Glomerular endothelial cell (primary cell): ENCODE measurements at places on chromosomes 3 and 15. TPM values are rescaled to one million over a fixed set of nuclear protein-coding genes. Genes with fewer than 3 reads are reported as not detected.

MKRN3 gene
- total RNA-seq: 0.41 and 0.58 TPM in 2 replicates

MB21D2 gene
- total RNA-seq: 9.0 and 14.1 TPM in 2 replicates

ZNF710 gene
- 13.8 and 16.5 TPM in 2 replicates for total RNA-seq

TMCO5A gene
- total RNA-seq: not detected in 2 replicates

FAM107A gene
- 48.2 and 74.4 TPM in 2 replicates for total RNA-seq

GRCh38 chr15:84979651-84980050, 2.0 kb upstream of the PDE8A start:
- DNase-seq: no peak

- DNase-seq: no peak
Measured at GRCh38 chr3:187315872-187316271, 24.3 kb upstream of the MASP1 start.

- DNase-seq: no peak
Measured at GRCh38 chr3:169818316-169818715, 5.6 kb upstream of the LRRC34 start.

DNA sequence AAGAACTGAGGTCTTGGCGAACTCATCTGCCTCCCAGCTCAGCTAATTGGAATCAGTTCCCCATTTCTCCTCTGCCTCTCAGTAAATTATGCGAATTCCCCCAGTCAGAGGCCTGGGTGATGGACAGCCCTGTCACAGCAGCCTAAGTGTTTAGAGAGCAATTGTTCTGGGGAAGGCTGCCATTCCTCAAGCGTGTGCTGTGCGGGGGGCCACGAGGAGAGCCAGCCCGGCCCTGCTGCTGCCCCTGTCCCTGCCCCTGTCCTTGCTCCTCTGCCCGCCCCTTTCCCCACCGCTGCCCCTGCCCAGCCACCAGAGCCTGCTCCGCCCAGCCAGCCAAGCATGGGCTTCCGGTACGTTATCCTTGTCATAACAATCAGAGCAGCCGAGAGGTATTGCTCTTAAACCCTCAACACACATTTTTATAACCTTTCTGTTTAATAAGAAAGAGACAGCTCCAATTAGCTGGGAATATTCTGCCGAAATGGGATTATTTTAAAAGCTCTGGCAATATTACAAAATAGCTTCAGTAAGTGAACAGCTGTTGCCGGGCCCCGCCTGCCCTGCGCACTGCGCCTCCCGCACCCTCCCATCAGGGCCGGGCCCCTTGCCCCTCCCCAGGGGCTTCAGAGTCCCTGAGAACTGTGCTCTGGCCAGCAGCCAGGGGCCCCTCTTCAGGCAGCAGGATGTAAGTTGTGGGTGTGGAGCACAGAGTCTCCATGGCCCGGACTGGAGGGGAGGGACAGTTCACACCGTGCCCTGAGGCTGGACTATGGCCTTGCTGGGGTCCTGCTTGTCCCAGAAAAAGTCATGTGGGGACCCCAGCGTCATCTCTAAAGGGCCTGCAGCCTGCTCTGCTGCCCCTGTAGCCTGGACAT, 12.4 kb upstream of the CACNA2D2 start:
- DNase-seq: no peak

GRCh38 chr3:61861410-61861809, 300.0 kb downstream of the PTPRG start:
- no peak for DNase-seq

DNA sequence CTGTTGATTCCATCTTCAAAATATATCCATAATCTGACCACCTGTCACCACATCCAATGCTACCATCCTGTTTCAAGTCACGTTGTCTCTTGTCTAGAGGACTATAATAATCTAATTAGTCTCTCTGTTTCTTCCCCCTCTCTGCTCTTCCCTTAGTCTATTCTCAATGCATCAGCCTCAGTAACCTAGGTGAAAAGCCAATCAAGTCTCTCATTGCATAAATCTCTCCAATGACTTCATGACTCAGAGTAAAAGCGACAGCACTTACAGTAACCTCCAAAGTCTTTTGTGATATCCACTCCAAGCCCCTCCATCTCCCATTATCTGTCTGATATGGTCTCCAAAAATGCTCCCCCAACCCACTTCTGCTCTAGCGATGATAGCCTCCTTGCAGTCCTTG, 7.2 kb downstream of the UBA3 start:
- DNase-seq: no peak

DNA sequence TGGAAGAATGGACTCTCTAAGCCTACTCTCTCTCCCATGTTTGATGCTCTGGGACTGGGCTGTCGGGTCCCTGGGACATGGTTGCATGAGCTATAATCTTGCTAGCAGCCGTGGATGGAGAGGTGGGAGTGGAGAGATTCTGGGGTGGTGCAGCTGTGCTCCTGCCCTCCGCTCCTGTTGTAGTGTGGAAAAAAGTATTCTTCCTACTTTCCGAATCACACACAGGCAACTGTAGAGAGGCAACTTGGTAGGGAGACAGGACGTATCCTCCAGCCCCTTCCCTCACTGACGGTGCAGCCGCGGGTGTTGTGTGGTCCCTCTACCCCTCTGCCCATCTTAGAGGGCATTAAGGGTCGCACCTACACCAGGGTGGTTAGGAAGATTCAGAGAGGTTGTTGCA, 281.4 kb upstream of the TLE3 start:
- no peak for DNase-seq
